ENCODE measurements at places on chromosomes 12 and 14.

DNA sequence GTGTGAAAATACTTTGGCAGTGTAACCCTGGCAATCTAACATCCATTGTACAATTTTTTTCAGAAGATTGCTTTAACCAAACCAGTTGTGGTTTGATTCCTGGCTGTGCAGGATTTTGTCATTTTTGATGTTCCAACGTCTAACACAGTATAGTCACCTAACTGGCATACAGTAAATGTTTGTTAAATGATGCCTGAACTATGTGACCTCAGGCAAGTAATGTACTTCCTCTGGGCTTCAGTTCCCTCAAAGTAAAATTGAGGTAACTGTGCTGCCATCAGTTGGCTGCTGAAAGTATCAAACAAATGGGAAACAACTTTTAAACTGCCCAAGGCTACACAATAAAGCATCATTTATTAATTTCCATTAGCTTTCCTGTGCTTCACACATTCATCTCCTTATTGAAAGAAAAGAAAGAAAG is 4.3 kb downstream of the TM7SF3 start:
- no peak overlapping the region for H3K27ac ChIP-seq
- no peak for DNase-seq
- H3K4me1 ChIP-seq, result peaks cover 51% of the 10 kb centered on the region
- no peak overlapping the region for H3K4me3 ChIP-seq

DNA sequence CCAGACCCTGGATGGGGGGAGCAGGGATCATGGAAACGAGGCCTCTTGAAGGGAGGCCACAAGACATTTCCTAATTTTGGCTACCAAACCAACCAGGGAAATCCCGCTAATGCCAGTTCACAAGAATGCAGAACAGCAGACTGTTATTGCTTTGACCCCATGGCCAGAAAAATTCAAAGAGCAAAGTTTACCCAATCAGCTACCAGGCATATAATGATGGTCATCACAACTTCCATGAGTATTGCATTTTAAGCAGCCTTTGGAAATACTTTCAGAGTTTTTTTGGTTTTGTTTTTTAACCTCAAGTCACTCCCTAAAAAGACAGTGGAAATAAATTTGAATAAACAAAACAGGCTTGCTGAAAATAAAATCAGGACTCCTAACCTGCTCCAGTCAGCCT is at the start of gene IL25:
IL25 (plus strand) TSS at position 301 of the 400 bp plus-strand sequence.
- H3K36me3 ChIP-seq, result no peaks in the 10 kb centered on the region
- peaks cover 9% of the 10 kb centered on the region for H3K27me3 ChIP-seq
- H3K27ac ChIP-seq, result no peak within 1 kb of the TSS
- H3K4me1 ChIP-seq, result no peaks in the 10 kb centered on the region

DNA sequence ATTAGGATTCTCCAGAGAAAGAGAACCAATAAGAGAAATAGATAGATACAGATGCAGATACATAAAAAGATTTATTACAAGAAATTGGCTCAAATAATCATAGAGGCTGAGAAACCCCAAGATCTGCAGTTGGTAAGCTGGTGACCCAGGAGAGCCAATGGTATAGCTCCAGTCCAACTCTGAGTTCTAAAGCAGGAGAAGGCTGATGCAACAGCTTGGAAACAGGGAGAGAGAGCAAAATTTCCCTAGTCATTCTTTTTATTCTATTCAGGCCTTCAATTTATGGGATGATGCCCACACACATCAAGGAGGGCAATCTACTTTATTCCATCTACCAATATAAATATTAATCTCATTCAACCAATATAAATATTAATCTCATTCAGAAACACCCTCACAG is 218.2 kb downstream of the PRKD1 start:
- no peaks in the 10 kb centered on the region for H3K27me3 ChIP-seq
- H3K4me3 ChIP-seq, result no peak overlapping the region
- no peaks in the 10 kb centered on the region for H3K36me3 ChIP-seq
- DNase-seq, result no peak
- no peaks in the 10 kb centered on the region for H3K4me1 ChIP-seq
- H3K27ac ChIP-seq, result no peak overlapping the region

- H3K36me3 ChIP-seq, result peaks cover 37% of the 10 kb centered on the region
- DNase-seq, result no peak
Measured at GRCh38 chr14:35829449-35829848, 3.3 kb downstream of the BRMS1L start.

DNA sequence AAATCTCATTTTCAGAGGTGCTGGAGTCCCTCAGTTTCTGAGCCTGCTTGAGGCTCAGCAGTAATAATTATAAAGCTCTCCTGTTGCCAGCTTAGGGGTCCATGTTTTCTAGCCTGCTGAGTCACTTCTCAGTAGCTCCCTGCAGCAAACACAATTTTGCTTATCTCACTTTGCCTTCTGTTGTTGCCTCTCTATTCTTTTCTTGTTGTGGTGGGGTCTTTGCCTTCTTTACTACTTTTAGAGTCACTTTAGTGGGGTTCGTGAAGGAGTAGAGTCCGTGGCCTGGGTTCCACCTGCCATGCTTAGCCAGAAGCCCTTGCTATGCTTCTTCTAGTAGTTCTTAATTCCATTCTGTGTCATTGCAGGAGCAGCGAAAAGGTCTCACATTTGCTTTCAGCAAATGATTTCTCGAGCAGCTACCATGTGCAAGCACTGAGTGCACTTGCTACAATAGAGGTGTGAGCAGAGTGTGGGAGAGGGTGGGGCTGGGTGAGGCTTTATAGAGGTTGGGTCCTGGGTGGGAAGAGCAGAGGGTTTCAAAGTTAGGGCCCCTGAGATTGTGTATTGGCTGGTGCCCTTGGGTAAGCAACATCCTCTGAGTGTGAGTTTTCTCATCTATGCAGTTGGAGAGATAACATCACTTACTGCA is 114.3 kb downstream of the ADCK1 start:
- H3K4me3 ChIP-seq, result no peak overlapping the region
- H3K27ac ChIP-seq, result no peak overlapping the region
- DNase-seq, result no peak
- H3K4me1 ChIP-seq, result no peaks in the 10 kb centered on the region

DNA sequence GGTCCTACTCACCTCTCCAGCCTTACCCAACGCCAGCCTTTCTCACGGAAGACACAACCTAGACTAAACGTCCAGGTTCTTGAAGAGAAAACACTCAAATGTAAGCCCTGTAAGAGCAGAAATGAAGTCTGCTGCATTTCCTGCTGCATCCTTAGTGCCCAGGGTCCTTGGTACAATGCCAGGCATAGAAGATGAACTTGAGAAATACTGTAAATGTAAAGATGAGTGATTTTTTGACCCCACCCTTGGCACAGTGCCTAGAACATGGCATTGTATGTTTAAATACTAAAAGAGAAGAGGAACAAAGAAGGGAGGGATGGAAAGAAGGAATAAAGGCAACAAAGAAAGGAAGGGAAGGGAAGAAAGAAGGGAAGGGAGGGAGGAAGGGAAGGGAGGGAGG is 514.6 kb downstream of the MED13L start:
- no peak overlapping the region for H3K4me3 ChIP-seq
- H3K27me3 ChIP-seq, result peaks cover 5% of the 10 kb centered on the region
- H3K27ac ChIP-seq, result no peak overlapping the region
- no peak for DNase-seq
- H3K4me1 ChIP-seq, result no peaks in the 10 kb centered on the region

DNA sequence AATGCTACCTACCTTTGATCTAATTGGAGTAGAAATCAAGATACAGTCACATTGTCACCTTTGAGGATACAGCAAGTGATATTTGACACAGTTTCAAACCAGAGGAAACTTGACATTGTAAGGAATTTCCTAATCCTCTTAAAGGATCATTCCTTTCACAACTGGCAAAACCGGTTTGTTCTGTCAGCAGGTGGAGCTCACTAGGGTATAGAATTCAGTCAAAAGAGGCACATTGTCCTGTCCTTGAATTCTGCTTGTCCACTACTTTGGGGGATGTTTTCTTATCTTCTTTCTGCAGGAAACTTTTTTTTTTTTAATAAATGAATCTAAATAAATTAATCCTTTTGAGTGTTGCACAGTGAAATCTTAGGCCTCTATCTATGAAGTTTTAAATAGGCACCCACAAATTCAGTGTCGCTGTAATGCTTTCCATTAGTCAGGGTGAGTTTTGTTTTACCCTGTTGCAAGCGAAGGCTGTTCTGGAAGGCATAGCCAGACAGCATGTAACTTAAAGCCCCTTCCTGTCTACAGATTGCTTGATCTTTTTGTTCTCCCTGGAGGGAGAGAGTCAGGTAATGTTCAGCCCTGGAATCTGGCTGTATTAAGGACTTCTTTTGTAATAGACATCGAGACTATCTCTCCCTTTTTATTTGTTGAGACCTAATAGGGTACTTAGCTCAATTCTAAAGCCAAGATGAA is 285.0 kb upstream of the RGS6 start:
- H3K4me1 ChIP-seq, result no peaks in the 10 kb centered on the region
- H3K36me3 ChIP-seq, result peaks cover 66% of the 10 kb centered on the region
- H3K27ac ChIP-seq, result no peak overlapping the region
- DNase-seq, result no peak
- H3K4me3 ChIP-seq, result no peak overlapping the region
- H3K27me3 ChIP-seq, result no peaks in the 10 kb centered on the region

GRCh38 chr12:52010692-52011601 is 4.2 kb downstream of the TAMALIN start:
- DNase-seq, result no peak
- peaks cover 6% of the 10 kb centered on the region for H3K27me3 ChIP-seq
- peaks cover 14% of the 10 kb centered on the region for H3K4me1 ChIP-seq
- H3K36me3 ChIP-seq, result peaks cover 40% of the 10 kb centered on the region
- H3K27ac ChIP-seq, result no peak overlapping the region

DNA sequence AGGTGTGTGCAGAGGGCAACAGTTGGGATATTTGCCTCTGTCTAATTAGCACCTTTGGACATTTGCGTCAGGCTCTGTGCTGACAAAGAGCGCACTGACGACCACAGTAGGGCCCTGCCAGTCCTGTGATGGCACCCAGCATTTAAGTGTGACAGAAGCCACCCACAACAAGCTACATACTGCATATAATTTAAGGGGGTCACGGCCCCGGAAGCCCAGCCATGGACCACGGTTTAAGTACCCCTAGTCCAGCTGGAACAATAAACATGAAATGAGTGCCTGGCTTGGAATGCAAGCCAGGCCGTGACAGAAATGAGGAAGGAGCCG is 16.8 kb upstream of the DYNC1H1 start:
- H3K36me3 ChIP-seq, result peaks cover 11% of the 10 kb centered on the region
- no peak for DNase-seq
- peaks cover 34% of the 10 kb centered on the region for H3K27me3 ChIP-seq
- H3K4me1 ChIP-seq, result peaks cover 17% of the 10 kb centered on the region
- H3K4me3 ChIP-seq, result peak overlapping the region; percentile 97
- peak overlapping the region; percentile 99 for H3K27ac ChIP-seq

DNA sequence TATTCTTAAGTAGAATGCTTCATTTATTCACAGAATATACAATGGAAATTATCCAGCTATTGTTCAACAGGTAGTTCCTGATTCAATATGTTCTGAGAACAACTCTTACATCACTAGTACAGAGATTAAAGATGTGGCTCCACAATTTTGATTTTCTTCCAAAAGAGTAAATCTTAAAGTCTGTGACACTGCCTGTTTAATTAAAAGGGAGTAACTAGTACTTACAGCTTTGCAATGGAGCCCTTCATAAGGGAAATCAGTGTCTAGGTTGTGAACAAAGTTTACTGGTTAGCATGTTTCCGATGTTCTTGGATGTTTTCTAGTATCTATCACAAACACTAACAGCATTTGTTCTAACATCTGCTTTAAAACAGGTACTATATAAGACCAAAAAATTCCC is 30.8 kb downstream of the MIA2 start:
- H3K27ac ChIP-seq, result no peak overlapping the region
- no peak overlapping the region for H3K4me3 ChIP-seq
- H3K36me3 ChIP-seq, result peaks cover 16% of the 10 kb centered on the region
- H3K27me3 ChIP-seq, result no peaks in the 10 kb centered on the region
- DNase-seq, result no peak

DNA sequence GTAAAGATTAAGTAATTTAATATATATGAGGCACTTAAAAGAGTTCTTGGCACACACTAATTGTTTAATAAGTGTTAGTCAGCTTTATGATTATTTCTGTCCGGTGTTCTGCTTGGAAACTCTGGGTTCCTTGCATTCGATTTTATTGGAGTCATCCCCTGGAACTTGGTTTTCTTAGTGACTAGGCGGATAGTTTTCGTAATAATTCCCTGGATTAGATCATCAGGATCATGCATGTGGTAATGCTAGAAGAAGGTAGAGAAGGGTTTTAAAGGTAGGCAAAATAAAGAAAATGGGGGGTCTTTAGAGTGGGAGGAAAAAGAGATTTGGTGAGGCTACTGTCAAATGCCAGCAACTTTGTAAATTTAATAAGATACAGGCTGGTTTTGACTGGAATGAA is 88.4 kb downstream of the MYF5 start:
- no peaks in the 10 kb centered on the region for H3K4me1 ChIP-seq
- H3K36me3 ChIP-seq, result no peaks in the 10 kb centered on the region
- no peak overlapping the region for H3K4me3 ChIP-seq
- DNase-seq, result no peak

GRCh38 chr14:74981462-74981782 is 21.3 kb upstream of the EIF2B2 start:
- no peak overlapping the region for H3K27ac ChIP-seq
- H3K4me1 ChIP-seq, result no peaks in the 10 kb centered on the region
- H3K27me3 ChIP-seq, result no peaks in the 10 kb centered on the region
- no peaks in the 10 kb centered on the region for H3K36me3 ChIP-seq

- no peak overlapping the region for H3K27ac ChIP-seq
- DNase-seq, result no peak
- peaks cover 33% of the 10 kb centered on the region for H3K27me3 ChIP-seq
Measured at GRCh38 chr14:104547310-104547997, 32.1 kb upstream of the C14orf180 start.

GRCh38 chr12:93040367-93040766 is 111.3 kb upstream of the EEA1 start:
- no peak for DNase-seq
- no peak overlapping the region for H3K27ac ChIP-seq
- H3K4me3 ChIP-seq, result no peak overlapping the region
- peaks cover 5% of the 10 kb centered on the region for H3K27me3 ChIP-seq
- H3K4me1 ChIP-seq, result no peaks in the 10 kb centered on the region

DNA sequence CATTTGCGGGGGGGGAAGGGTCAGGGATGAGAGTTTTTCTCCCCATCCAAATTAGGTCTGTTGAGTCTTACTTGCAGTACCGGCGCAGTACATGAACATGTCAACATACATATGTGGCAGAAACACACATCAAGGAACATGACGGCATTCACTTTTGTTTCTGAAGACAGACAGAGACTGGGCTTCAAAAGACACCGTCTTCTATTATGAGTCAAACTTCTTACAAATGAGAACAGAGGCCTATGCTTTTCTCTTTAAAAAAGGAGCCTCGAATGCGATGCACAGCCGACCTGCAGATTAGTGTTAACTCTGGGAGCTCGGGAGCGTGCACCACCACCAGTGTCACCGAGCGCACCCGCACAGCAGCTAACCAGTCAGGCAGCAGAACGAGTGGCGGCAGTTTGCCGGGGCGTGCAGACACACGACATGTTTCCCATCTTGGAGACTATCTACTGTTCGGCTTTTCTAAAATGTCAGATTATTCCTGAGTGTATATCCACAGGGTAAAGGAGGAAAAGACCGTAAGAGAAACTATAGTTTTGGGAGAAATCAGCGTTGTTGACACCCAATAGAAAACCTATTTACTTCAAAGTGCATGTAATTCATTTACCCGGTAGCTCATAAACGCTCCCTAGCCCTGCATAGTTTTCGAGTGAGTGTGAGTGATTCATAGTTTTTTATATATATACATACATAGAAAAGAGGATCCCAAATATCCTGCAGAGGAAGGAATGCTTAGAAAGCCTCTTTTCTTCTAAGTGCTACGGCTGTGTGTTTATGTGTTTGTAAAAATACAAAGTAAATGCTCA is 33.0 kb downstream of the UBR7 start:
- H3K36me3 ChIP-seq, result peaks cover 48% of the 10 kb centered on the region
- peaks cover 18% of the 10 kb centered on the region for H3K4me1 ChIP-seq
- no peak for DNase-seq
- H3K27ac ChIP-seq, result no peak overlapping the region
- no peaks in the 10 kb centered on the region for H3K27me3 ChIP-seq
